ENCODE measurements at places on chromosomes 12 and 14.

DNA sequence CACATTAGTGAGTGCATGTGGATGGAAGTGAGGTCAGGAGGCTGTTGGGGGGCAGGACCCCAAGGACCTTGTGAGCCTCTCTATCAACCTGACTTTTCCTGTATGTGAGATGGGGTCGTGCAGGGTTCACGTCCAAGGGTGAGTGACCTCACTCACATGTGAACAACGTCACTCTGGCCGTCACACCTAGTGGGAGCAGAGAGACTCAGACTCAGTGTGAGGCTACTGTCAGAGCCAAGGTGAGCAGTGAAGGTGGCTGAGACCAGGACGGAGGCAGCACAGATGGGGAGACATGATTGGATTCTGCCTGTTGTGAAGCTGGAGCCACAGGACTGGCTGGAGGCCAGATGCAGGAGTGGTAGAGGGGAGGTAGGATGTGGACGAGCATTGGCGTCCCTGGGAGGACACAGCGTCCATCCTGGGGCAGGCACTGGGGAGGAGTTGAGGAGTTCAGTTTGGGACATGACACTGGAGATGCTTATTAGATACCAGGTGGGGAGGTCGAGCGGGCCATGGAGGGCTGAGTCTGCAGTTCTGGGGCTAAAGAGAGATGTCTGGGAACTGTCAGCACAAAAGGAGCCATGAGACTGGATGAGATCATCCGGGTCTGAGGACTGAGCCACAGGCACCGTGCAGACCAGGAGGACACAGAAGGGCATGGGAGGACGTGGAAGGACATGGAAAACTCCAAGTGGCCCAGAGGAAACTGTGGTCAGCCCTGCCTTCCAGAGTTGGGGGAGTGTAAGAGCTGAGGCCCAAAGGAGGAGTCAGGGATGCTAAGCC is 92.8 kb downstream of the LGMN start:
- DNase-seq = no peak

GRCh38 chr14:95841668-95842067 is 35.0 kb upstream of the TUNAR start:
- DNase-seq = no peak

DNA sequence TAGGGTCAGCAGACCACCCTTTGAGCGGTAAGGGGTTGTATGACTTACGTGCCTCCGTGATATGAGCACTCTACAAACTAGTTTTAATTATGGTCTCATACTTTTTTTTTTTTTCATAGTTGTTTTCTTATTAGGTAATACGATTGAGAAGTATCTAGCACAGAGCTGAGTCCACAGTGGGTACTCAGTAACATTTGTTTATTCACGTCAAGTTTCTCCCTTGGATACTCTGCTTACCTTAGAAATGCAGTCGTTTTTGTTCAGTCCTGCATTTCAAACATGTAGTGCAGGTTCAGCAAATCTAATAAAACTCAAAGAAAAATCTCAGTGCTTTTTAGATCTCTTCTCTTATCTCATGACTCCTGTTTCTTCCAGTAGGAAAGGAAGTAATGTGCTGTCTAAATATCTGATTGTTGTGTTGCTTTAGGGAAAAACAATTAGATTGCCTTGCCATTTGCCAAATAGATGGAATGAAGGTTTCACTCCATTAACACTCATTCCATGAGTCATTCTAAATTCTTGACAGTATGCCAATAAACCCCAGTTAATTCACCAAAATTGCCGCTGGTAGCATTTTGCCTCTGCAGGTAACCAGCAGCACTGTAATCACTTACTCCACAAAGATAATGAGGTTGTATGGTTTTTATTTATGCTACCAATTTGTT is 118.9 kb downstream of the PTCSC3 start:
- DNase-seq = no peak

DNA sequence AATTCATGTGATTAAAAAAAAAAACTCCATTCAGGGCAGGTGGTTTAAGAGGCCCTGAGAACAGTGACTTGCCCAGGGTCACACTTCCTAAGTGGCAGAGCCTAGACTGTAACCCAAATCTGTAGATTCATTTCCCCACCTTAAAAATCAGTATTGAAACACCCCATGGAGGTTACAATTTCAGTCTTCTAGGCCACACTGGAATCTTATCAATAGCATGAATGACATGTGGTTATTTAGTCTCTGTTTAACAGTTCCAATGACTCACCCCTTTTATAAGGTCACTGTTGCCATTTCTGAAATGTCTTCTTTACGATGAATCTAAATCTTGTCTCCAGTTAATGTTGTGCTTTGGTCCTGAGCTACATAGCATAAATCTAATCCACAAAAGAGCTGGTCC is 262.3 kb upstream of the GRIP1 start:
- no peak for DNase-seq

DNA sequence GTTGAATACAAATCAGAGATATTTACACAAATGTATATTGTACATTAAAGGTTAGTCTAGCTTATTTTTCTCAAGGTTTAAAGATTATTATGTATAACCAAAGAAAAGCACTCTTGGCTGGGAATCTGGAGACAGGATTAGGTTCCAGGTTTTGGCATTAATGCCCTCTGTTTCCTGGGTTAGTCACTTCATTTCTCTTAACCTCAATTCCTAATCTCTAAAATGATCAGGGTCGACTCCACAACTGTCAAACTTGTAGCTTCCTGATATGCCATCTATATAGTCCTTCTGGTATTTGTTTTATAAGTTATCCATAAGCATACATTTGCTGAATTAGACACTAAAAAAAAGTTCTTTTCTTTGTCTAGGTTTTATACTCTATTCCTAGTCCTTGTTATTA is 2.6 kb downstream of the ITPR2 start:
- no peak for DNase-seq

DNA sequence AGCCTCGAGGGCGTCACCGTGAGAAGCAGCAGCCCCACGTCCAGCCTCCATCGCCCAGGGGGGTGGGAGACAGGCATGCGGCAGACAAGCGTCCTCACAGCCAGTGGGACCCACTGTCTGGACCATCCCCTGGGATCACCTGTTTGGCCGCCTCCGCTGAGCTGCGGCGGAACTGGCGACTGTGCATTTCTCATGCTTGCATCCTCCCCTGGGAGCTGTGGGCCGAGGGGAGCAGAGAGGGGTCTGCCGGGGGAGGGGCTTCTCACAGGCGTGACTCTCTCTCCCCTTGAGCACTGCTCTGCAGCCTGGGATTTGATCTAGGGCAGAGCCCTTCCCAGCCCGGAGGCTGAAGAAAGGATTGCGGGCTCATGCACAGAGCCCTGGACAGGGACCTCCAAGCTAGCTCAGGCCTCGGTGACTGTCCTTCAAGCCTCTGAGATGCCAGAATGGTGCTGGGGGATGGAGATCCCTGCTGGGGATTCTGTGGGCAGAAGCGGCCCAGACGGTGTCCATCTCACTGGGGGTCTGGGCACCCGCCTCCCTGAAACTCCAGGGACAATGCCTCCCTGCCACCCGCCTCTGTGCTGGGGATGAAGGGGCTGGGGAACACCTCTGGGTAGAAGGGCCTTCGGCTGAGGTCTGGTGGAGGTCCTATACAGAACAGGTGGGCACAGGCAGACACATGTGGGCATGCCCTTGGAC is 61.1 kb downstream of the PRIMA1 start:
- DNase-seq = no peak

GRCh38 chr12:31951008-31951407 is 8.2 kb upstream of the RESF1 start:
- no peak for DNase-seq

DNA sequence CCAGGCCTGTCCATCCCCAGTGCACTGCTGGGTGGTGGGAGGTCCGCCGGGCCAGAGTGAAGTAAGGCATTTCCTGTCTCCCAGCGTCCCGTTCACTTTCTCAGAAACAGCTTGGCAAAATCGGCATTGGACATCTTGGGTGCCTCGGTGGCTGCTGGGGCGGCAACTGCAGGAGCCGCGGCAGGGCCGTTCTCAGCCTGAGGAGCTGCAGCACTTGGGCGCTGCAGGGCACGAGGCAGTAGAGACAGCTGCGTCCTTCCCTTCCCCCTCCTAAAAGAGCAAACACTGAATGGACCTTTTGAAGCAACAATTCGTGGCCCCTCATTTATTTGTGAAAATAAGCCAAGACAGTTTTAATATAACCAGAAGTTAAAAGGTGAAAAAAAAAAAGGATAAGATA is 8.3 kb downstream of the FICD start:
- no peak for DNase-seq

All from NCI-H510A (cell line).